ENCODE measurements at places on chromosomes 4 and X.

GRCh38 chrX:41110801-41111625 is 25.8 kb downstream of the USP9X start:
- DNase-seq = no peak

DNA sequence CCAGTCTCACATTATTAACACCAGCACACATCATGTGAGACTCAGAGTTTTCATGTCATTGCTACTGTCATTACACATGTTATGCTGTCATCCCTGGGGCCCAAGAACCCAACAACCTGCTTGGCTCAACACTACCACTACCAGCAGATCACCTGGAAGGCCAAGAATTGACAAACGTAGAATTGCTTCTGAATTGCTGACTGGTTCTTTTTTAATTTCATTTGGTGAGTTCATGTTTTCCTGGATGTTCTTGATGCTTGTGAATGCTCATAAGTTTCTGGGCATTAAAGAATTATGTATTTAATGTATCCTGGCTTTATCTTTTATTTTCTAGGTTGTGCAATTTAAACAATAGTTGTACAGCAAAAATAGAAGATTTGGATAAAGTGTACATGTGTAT is 40.2 kb downstream of the ACTRT1 start:
- no peak for DNase-seq

DNA sequence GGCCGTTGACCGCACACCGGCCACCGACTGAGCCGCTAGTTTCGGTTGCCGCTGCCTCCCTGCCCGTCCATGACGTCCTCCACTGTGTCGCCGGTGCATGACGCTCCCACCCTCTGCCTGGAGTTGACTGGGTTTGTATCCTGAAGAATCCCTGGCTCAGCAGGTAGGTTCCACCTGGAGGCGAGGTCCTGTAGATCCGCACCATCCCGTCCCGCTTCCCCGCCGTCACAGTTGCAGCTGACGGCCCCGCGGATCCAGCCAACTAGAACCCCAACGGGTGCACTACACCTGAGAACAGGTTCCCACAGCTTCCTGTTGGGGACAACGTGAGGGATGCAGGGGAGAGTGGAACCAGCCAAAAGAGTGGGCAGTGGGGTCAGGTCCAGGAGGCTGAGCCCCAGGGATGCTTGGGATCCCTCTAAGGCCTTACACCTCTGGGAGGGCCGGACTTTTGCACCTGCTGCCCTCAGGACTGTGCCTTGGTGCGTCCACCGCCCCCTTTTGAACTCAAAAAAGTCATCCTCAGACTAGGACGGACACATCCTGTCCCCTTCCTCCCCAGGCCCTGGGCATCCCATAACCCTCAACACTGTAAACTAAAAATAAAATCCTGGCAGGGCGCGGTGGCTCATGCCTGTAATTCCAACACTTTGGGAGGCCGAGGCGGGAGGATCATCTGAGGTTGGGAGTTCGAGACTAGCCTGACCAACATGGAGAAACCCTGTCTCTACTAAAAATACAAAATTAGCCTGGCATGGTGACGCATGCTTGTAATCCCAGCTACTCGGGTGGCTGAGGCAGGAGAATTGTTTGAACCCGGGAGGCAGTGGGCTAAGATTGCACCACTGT is 1.1 kb upstream of the SLBP start:
- no peak for DNase-seq

GRCh38 chr4:175561696-175562095 is 250.4 kb downstream of the GPM6A start:
- no peak for DNase-seq

GRCh38 chr4:14771094-14771493 is 231.2 kb upstream of the CPEB2 start:
- DNase-seq = no peak

DNA sequence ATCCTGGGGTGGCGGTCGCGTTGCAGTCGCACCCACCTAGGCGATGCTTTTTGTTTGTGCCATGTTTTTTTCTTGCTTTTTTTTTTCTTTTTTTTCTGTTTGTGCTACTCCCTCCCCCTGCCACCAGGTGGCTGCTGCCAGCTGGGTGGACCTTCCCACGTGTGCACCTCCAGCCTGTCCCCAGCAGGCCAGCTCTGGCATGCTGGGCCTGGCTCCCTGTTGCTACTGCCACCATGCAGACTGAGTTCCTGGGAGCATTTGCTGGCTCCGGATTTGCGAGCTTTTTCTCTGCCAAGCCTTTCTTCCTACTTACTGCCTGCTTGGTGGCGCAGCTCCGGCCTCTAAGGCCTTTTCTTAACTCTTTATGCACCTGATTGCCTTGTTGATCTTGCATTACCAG is 161.2 kb upstream of the WDFY3 start:
- no peak for DNase-seq

DNA sequence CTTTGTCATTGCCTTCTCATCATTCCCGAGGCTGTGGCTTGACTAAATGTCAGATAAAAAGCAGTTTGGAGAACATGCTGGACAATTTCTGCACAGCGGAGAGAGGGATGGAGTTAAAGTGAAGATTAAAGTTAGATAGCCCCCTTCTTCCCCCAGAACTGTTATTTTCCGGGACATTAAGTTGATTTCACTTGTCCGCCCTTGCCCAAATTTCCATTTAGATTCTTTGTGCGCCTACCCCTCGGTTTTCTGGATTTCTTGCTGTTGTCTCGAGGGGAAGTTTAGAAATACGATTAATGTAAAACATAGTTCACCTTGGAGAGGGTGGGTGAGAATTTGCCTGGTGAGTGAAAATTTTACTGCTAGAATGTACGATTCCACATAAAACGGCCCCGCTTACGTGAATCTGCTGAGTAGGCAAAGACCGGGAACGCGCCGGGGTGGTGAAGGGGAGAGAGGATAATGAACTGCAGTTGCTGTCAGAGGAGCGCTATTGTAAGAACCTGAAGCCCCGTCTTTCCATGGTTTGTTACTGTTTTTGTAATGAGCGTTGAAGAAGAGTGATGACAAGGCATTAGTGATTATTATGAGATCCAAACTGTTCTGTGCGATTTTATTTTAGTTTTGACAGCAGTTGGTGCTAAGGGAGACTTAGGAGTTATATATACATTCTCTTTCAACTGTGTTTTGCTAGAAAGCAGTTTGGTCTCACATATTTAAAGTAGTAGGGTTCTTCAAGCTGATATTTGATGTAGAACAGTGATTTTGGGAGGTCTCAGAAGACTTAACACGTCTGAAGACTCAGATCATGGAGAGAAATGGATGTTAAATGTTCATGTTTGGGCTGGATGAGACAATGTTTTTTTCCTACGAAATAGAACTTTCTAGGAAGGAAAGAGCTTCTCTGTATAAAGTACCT is 73.0 kb downstream of the AFF1 start:
- DNase-seq = no peak

- no peak for DNase-seq
Observed at GRCh38 chr4:61427099-61427817, 227.1 kb downstream of the ADGRL3 start.

DNA sequence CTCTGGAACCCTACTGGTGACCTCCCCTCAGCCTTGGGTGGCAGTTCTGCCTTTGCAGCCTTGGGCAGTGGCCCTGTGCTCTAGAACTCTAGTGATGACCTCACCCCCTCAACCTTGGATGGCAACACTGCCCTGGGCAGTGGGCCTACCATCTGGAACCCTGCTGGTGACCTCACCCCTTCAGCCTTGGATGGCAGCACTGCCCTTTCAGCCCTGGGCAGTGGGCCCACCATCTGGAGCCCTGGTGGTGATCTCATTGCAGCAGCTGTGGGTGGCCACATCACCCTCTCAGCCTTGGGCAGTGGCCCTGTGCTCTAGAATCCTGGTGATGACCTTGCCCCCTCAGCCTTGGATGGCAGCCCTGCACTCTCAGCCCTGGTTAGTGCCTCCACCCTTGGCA is 129.3 kb downstream of the RBMX2 start:
- no peak for DNase-seq

GRCh38 chr4:175435381-175435783 is 376.7 kb downstream of the GPM6A start:
- no peak for DNase-seq

DNA sequence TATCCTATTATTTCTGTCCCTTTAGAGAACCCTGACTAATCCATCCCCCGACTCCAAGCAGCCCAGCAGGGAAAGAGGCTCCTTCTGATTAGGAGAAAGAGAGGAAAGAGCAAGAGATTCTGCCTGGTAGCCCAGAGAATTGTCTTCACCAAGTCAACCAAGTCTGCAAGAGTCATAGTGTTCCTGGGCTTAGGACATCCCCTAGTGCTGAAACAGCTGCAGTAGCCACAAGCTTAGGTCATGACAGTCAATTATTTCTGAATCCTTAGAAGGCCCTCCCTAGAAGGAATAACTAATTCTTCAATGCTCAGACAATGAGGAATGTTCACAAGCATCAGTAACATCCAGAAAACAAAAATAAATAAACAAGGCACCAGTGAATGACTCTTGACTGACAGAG is 480.3 kb upstream of the GRIA3 start:
- DNase-seq = no peak

DNA sequence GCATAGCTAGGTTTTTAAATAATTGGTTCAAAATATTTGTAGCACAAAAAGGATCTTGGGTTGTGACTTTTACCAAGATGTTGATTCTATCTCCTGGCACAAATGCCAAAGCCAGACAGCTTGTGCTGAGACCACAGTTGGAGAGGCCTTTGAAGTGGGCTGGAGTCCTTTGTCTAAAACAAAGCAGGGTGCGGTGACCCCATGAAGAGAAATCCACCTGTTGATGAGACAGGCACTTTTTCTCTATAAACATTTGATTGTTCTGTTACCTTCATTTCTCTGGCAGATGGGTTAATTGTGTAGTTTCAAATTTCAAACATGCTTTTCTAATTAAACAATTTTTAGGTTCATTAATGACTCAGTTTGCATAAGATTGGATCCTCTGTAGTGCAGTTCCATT is 56.7 kb downstream of the STOX2 start:
- DNase-seq = no peak

GRCh38 chr4:154877110-154877760 is 96.2 kb downstream of the RBM46 start:
- DNase-seq = no peak
